ENCODE measurements at places on chromosomes 4 and X.

- no peak for DNase-seq
Observed at GRCh38 chrX:31181377-31182000, 109.6 kb upstream of the FTHL17 start.

DNA sequence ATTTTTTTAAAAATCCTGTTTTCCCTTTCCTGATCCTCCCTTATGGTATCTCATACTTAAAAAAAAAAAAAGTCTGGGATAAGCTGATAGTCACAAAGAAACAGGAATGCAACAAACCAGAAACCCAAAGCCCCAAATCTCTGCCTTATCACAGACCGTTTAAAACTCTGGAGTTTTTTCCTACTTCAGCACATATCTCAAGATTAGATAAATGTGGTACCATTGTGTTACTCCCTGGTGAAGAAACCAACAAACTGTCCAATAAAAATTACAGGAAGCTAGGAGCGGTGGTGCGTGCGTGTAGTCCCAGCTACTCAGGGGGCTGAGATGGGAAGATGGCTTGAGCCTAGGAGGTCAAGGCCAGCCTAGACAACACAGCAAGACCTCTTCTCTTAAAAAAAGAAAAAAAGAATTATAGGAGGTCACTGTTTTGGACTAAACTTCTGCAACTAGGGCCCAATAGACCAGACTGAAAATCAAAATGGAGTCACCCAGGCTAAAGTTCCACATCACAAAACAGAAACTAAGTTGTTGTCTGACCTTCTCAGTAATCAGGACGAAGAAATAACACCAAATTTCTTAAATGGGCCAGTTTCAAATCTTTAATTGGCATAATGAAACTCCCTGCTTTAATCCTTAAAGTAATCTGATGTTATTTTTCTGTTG is 51.9 kb downstream of the RBM47 start:
- no peak for DNase-seq

GRCh38 chr4:152763796-152764195 is 15.7 kb downstream of the TIGD4 start:
- DNase-seq = no peak

GRCh38 chrX:43581888-43582539 is 74.1 kb upstream of the MAOA start:
- no peak for DNase-seq

DNA sequence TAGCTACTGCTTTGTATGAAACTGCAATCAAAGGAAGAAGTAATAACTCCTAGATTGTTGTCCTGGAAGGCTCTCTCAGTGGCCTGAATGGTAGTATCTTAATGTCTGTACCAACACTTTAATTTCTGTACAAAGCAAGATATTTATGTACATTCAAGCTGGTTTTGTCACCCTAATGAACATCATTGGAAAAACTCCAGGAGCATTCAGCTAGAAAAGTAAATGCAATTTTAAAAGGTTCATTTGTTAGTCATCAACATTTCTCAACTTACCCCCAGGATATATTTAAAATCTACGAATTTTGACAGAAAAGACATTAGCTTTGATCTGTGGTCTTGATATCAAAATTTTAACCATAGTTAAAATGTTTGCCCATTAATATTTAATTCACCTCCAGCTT is 80.0 kb upstream of the FGF13 start:
- no peak for DNase-seq

- no peak for DNase-seq
Observed at GRCh38 chr4:105196523-105197145, 50.0 kb downstream of the TET2 start.

- DNase-seq = no peak
Observed at GRCh38 chr4:47372561-47372960, 90.9 kb downstream of the COMMD8 start.

- no peak for DNase-seq
Observed at GRCh38 chr4:71210823-71211222, 128.0 kb upstream of the SLC4A4 start.

GRCh38 chr4:74930162-74930561 is 2.8 kb upstream of the PARM1 start:
- no peak for DNase-seq

- DNase-seq = no peak
Observed at GRCh38 chr4:115279330-115279729, 165.9 kb upstream of the NDST4 start.

GRCh38 chr4:58564695-58565475 is 1454.7 kb upstream of the IGFBP7 start:
- no peak for DNase-seq

- no peak for DNase-seq
Observed at GRCh38 chrX:11364835-11365234, 71.6 kb downstream of the AMELX start.

DNA sequence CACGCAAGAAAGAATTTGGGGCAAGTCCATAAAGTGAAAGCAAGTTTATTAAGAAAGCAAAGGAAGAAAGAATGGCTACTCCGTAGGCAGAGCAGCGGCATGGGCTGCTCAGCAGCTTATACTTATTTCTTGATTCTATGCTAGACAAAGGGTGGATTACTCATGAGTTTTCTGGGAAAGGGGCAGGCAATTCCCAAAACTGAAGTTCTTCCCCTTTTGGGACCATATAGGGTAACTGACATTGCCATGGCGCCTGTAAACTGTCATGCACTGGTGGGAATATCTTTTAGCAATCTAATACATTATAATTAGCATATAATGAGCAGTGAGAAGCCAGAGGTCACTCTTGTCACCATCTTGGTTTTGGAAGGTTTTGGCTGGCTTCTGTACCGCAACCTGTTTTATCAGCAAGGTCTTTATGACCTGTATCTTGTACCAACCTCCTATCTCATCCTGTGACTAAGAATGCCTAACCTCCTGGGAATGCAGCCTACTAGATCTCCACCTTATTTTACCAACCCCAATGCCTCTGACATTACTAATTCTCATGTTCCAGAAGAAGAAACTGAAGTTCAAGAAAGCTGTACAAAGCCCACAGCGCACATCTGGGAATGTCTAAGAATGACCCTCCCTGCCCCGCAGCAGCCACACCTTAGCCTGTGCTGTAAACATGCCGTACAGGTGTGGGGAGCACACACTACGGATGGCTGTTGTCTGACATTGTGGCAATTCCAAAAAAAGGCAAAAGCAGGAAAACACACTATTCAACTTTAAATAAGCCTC is 18.6 kb downstream of the RXFP1 start:
- no peak for DNase-seq

DNA sequence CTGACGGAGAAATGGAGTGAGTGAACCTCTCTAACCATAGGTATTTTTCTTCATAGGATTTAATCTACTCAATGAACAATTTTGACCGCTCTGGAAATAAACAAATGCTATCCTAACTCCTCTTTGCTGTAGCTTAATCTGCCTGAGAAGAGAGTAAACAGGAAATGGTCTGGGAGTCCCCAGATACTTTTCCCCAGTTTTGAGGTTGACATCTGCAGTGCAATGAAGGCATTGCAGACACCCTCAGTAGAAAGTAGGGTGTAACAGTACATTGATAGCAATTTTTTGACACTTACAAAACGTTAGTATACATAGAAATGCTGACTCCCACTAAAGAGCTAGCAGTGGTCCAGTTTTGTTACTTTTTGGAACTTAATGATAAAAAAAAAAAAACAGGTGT is 495.9 kb upstream of the FAM241A start:
- DNase-seq = no peak

- no peak for DNase-seq
Observed at GRCh38 chrX:42237956-42238355, 314.6 kb upstream of the CASK start.

DNA sequence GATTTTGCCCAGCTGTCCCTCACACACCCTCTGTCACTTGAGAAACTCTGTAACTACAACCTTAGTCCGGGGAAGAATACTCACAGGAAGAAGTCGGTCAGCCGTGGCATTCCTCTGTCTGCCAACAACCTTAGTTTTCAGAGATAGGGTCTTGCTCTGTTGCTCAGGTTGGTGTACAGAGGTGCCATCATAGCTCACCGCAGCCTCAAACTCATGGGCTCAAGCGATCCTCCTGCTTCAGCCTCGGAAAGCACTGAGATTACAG is 12.2 kb upstream of the SPCS3 start:
- no peak for DNase-seq

- DNase-seq = no peak
Observed at GRCh38 chr4:141849367-141849766, 213.0 kb downstream of the IL15 start.

GRCh38 chr4:38692421-38692820 is 28.4 kb downstream of the KLF3 start:
- no peak for DNase-seq

GRCh38 chr4:42489095-42489494 is 91.8 kb downstream of the SHISA3 start:
- DNase-seq = no peak

DNA sequence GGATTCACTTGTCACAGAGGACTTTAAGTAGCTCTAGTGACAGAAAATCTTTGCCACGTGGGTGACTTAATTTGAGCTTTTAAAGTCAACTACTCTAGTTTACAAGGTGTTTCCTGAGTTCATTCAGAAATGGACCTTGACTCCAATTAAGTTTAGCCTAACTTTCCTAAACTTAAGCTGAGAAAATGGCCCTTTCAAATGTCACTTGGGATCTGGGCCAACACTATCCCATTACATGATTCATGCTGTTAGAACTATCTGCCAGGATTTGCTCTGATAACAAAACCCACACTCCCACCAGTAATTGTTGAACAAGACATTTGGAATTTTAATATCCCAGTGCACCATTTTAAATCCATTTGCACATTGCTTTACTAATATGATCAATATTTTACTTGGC is 40.8 kb downstream of the C4orf46 start:
- no peak for DNase-seq

- DNase-seq = no peak
Observed at GRCh38 chr4:180434131-180434895, 1808.9 kb upstream of the TENM3 start.

DNA sequence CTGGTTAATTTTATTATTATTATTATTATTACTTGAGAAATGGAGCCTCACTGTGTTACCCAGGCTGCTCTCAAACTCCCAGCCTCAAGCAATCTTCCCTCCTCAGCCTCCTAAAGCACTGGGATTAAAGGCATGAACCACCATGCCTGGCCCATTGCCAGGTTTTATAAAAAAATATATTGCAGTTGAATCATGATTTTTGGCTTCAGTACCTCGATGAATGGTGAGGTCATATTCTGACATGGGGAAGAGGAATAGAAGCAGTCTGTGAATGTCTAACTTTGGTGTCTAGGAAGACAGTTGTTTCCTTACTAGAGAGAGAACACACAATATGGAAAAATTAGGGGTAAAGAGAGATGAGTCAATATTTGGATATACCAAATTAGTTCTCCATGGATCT is 32.0 kb downstream of the CCSER1 start:
- DNase-seq = no peak

GRCh38 chr4:69697536-69698242 is 44.6 kb upstream of the UGT2A1 start:
- DNase-seq = no peak

DNA sequence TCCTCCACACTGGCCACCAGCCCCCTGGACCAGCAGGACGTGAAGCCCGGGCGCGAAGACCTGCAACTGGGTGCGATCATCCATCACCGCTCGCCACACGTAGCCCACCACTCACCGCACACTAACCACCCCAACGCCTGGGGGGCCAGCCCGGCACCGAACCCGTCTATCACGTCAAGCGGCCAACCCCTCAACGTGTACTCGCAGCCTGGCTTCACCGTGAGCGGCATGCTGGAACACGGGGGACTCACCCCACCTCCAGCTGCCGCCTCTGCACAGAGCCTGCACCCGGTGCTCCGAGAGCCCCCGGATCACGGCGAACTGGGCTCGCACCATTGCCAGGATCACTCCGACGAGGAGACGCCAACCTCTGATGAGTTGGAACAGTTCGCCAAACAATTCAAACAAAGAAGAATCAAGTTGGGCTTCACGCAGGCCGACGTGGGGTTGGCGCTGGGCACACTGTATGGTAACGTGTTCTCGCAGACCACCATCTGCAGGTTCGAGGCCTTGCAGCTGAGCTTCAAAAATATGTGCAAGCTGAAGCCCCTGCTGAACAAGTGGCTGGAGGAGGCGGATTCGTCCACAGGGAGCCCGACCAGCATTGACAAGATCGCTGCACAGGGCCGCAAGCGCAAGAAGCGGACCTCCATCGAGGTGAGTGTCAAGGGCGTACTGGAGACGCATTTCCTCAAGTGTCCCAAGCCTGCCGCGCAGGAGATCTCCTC is 600 bp downstream of the POU3F4 start:
- no peak for DNase-seq

- no peak for DNase-seq
Observed at GRCh38 chr4:8283631-8284121, 14.1 kb downstream of the HTRA3 start.

DNA sequence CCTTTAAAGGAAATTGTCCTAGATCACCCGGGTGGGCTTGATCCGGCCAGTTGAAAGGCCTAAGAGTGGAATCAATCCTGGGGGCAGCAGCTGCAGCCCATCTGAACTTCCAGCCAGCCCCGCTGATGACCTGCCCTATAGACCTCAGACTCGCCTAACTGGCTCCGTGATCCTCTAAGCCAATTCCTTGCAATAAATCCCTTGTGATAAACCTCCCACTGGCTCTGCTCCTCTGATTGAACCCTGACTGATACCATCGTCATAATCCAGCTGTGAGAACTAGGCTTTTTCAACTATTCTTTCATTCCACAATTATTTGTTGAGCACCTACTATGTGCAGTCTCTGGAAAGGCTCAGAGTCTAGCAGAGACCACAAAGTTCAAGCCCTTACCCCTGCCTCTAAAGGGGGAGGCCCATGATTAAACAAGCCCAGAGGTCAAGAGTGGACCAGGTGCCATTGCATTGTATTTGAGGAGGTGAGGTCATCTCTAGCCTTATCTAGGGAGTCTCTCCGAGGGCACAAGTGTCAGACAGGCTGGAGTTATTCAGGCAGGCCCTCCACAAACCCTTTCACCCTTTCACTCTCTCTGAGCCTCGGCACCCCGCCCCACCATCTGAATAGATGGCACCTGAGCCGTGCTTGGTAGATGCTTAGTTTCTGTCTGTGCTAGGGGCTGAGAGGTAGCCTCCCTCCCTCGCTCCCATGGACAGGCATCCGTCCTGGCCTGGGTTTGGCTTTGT is 20.5 kb upstream of the GPR78 start:
- no peak for DNase-seq

DNA sequence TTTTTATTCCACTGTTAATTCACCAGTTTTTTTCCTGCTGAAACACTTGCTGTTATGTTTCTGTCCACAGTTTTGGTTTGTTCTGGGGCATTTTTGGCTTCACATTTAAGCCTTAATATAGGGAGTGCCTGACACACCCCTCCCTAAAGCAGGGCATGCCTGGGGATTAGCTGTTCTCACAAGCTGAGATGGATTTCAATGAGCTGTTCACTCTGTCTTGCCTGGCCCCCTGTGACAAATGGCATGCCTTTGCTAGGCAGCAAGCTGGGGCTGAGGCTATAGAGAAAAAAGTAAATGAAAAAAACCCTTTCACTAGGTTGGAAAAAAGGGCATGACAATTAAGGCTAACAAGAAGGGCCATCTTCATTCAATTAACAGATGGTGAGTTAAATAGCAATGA is 22.4 kb downstream of the LPAR4 start:
- DNase-seq = no peak
